Naive thymus-derived CD8-positive, alpha-beta T cell (primary cell): ENCODE measurements at places on chromosomes 12 and 14. TPM values are rescaled to one million over a fixed set of nuclear protein-coding genes. Genes with fewer than 3 reads are reported as not detected.

- peaks cover 58% of the 10 kb centered on the region for H3K4me1 ChIP-seq
- H3K36me3 ChIP-seq: peaks cover 21% of the 10 kb centered on the region
- DNase-seq: no peak
- no peaks in the 10 kb centered on the region for H3K27me3 ChIP-seq
- peak overlapping the region; percentile 87 for H3K4me3 ChIP-seq
Measured at GRCh38 chr12:47190905-47191304, 111.1 kb upstream of the AMIGO2 start.

ANKRD33 gene
- total RNA-seq: not detected

DNA sequence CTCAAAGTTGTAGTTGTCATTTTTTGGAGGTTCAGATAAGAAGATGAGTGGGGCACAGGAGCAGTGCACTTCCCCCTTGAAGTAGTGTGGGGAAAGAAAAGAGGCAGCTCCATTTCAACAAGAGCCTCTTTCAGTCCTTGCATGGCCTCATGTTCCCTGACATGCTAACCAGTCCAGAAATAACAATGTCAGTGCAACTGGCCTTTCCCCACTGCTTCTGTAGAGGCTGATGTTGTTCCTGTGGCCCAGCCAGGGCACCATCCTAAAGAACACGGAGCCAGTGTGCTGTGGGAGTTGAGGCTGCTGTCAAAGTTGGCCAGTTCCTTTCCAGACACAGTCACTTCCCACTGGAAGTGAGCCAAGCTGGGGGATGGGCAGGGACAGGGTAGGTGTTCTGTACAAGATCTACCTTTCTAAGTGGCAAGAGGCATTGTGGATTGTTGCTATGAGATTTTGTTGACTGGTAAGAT, 77.7 kb upstream of the SLC38A2 start:
- H3K27me3 ChIP-seq: no peaks in the 10 kb centered on the region
- DNase-seq: no peak
- peaks cover 49% of the 10 kb centered on the region for H3K4me1 ChIP-seq
- peaks cover 9% of the 10 kb centered on the region for H3K36me3 ChIP-seq
- peak overlapping the region; percentile 92 for H3K27ac ChIP-seq

GRCh38 chr14:99775351-99775750, 17.9 kb upstream of the EML1 start:
- H3K27ac ChIP-seq: no peak overlapping the region
- no peak overlapping the region for H3K4me3 ChIP-seq
- H3K27me3 ChIP-seq: peaks cover 61% of the 10 kb centered on the region
- DNase-seq: no peak
- H3K4me1 ChIP-seq: no peaks in the 10 kb centered on the region

E2F7 gene
- not detected for total RNA-seq

GRCh38 chr14:73723406-73723796, 9.2 kb upstream of the PNMA1 start:
- no peak for DNase-seq
- H3K27ac ChIP-seq: peak overlapping the region; percentile 51
- no peaks in the 10 kb centered on the region for H3K27me3 ChIP-seq
- H3K4me3 ChIP-seq: no peak overlapping the region
- peaks cover 9% of the 10 kb centered on the region for H3K4me1 ChIP-seq

- DNase-seq: no peak
- no peak overlapping the region for H3K4me3 ChIP-seq
- H3K27me3 ChIP-seq: peaks cover 8% of the 10 kb centered on the region
- peaks cover 12% of the 10 kb centered on the region for H3K4me1 ChIP-seq
Measured at GRCh38 chr12:52346593-52346992, 20.7 kb downstream of the KRT85 start.

DNA sequence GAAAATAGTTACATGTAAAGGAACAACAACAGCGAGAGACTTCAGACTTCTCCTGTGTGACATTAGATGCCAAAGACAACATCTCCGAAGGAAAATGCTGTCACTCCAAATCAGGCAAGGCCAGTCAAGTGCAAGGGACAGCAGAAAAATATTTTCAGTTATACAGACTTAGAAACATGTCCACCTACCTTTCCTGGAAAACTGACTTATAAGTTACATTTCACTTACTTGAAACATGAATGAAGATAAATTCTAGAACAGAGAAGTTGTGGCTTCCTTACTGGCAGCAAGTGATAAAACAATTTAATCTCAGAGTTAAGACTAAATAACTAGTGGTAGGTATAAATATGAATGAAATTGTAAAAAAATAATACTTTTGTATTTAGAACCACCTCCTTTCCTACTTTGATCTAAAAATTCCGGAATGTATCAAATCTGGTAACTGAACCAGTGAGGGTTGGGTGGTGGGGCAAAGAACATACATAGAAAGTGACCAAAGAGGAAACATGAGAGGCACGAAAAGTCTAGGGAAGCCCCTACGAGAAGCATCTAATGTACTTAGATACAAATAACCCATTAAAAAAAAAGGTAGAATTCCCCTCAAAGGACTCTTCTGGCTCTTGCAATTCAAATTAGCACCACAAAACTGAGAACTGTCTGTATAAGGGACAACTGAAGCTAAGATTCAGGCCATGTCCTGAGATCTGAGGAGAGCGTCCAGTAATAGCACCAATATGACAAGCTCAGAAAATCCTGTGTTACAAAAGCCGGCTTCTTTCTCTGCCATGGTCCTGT, 21.2 kb downstream of the MTHFD1 start:
- no peak overlapping the region for H3K27ac ChIP-seq
- DNase-seq: no peak
- H3K27me3 ChIP-seq: no peaks in the 10 kb centered on the region
- H3K36me3 ChIP-seq: peaks cover 21% of the 10 kb centered on the region
- H3K4me3 ChIP-seq: no peak overlapping the region

- no peak overlapping the region for H3K4me3 ChIP-seq
- no peaks in the 10 kb centered on the region for H3K36me3 ChIP-seq
- peaks cover 3% of the 10 kb centered on the region for H3K4me1 ChIP-seq
- H3K27me3 ChIP-seq: no peaks in the 10 kb centered on the region
Measured at GRCh38 chr12:68222326-68222725, 3.3 kb downstream of the IL26 start.

GRCh38 chr14:20455355-20456300, 602 bp downstream of the APEX1 start:
- H3K4me1 ChIP-seq: peaks cover 19% of the 10 kb centered on the region
- H3K27ac ChIP-seq: no peak overlapping the region
- DNase-seq: no peak
- H3K4me3 ChIP-seq: no peak overlapping the region
- H3K36me3 ChIP-seq: no peaks in the 10 kb centered on the region
- H3K27me3 ChIP-seq: no peaks in the 10 kb centered on the region
